NCI-H1092 treated with DMSO at 0.1 percent for 48 hours (cell line): ENCODE measurements at places on chromosomes 3 and 15.
A peak's percentile ranks its signal among the peaks of the same experiment; 100 is the strongest.

- DNase-seq, result no peak
Observed at GRCh38 chr3:139113231-139113992, 68.7 kb upstream of the PRR23C start.

DNA sequence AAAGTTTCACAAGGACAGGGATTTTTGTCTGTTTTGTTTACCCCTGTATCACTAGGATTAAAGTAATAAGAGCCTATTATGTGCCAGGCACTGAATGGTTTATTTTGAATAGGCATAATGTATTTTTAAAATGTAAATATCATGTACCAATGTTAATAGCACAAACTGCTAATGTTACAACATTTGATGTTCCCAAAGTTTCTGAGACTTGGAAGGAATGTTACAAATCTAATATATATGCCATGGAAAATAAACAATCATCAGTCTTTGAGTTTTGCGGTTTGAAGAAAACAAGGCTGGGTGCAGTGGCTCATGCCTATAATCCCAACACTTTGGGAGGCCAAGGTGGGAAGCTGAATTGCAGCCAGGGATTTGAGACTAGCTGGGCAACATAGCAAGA lies 159.4 kb downstream of the CDIN1 start:
- no peak for DNase-seq

- DNase-seq, result peak; percentile 43
Observed at GRCh38 chr3:54120657-54121413, 1.5 kb upstream of the CACNA2D3 start.

- no peak for DNase-seq
Observed at GRCh38 chr15:98286831-98287230, 326.3 kb downstream of the ARRDC4 start.

DNA sequence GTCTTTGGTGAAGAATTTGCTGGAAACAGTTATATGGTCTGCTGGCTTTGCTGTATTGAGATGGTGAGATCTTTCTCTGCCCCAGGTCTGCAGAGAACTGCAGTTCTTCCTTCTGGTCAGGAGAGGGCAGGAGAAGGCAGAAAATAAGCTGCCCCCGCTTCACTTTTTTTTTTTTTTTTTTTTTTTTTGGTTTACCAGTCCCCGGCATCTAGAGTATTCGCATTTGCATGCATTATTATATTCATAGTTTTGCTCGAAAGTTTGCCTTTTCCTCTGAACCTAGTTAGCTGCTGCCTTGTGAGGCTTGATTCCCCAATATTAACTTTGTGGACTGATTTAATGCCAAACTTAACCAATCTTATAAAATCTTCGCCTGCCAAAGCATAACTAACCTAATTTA lies 10.6 kb upstream of the PARL start:
- DNase-seq, result peak; percentile 39

DNA sequence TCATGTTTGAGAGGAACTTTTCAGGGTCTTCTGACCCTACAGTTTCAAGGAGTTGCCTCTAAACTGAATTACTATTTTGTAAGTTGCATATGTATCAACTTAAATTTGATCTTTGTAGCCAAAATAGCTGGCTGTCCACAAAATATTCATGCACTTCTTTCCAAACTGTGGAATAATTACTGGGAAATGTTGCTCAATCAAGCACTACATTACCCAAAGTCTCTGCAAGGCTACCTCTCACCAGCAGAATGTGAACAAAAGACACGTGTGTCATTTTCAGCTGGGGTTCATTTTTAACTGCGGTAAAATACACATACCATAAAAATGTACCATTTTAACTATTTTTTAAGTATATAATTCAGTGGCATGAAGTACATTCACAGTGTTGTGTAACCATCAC lies 320.4 kb downstream of the CTNNB1 start:
- no peak for DNase-seq

DNA sequence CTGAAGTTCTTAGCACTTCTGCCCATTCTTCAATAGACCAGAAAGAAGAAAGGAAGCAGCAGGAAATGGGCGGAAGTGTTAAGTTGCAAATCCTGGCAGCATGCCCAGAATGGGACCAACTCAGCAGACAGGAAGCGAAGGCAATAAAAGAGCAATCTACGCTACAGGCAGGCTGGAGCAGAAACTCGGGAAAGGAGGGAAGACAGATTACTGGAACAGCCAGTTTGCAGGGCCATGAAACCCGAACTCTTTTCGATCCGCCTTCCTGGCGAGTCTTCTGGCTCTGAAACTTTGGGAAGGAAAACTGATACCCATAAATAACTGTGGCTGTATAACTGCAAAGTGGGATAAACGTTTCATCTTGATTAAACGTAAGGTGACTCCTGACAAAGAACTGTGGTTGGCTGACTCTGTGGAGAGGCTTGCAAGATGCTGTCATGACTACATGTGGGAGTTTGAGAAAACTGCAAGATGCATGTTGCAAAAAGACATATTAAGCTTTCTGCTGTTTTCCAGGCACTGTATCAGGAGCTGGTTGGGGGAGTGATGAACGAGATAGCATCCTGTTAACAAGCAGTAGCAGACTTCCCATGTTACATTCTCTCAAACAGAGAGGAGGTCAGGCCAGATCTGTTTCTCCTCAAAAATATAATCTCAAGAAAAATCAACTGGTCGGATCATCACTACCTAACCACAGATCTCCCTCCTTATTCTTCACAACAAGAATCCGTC lies 67.8 kb downstream of the FMN1 start:
- peak; percentile 79 for DNase-seq

DNA sequence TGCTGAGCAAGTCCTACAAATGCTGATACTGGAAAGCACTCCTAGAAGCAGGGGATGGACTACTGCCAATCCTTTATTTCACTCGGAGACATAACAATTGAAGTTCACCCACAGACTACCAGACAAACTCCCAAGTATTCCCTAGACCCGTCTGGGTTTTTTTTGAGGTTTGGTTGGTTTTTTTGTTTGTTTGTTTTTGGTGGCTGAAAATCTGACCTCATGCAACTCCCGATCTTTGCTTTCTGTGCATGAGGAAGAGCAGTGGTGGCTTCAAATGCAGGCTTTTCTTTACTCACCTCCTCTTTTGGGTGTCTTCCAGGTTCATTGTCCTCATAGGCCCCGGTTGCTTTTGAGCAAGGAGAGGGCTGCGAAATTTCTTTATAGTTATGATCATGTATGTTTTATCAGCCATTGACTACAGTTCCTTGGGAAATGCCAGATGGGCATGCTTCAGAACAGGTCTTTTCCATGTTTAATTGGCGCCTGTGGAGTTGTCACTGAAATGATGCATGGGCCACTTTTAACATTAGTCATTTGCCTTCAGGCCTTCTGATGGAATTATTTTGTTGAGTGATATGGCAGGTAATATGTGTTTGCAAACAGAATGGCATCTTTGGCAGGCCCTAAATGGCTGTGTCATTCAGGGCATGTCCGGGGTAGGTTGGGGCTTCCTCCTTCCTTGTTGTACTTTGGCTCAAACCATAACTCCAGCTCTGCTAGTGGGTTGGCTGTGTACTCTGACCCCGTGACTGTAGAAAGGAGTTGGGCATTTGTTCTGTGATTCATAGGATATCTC lies 81.3 kb upstream of the ZBED2 start:
- DNase-seq, result no peak

- no peak for DNase-seq
Observed at GRCh38 chr15:87681104-87681503, 575.4 kb downstream of the NTRK3 start.

DNA sequence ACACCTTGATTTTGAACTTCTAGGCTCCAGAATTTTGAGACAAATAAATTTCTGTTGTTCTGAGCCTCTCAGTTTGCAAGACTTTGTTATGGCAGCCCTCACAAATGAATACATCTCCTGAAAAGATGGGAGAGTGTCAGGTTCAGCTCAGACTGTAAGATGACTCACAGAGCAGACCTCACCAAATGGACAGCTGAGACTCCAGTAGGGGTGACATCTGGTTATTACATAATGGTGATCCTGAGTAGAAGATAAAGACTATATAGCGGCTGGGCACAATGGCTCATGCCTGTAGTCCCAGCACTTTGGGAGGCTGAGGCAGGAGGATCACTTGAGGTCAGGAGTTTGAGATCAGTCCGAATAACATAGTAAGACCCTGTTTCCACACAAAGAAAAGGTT lies 26.2 kb upstream of the MTMR14 start:
- DNase-seq, result no peak

DNA sequence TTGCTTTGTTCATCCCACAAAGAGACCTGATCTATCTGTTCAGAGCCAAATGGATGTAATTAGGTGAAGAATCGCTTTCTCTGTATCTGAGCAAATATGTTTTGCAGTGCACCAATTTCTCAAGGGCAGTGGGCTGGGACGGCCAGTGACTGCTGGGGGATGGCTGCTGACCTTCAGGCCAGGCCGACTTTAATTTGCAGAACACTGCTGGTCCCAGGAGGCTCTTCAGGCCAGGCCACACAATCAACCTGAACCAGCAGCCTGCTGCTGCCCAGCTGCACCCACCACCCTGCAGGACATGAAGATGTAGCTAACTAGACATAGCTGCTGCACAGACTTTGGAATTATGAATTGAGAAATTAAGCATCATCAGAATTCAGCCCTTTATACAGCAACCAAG lies 194.4 kb upstream of the ONECUT1 start:
- no peak for DNase-seq

GRCh38 chr3:170732660-170733245 lies 137.2 kb downstream of the RPL22L1 start:
- DNase-seq, result no peak

DNA sequence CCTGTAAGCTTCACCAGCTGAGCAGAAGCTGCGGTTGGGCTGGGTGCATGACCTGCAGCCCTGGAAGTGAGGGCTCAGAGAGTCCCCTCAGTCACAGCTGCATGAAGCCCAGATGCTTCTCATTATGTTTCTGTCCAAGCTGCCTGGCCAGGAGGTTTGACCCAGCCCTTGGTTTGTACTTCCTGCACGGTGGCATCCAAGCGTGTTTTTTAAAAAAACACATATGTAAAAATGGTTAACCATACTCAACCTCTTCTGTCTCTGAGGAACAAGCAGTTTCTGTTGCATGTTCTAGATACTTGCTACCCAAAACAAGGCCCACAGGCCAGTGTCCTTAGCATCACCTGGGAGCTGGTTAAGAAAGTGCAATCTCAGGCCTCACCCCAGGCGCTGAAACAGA lies 76.0 kb upstream of the ATP10A start:
- DNase-seq, result no peak

GRCh38 chr3:133944641-133945380 lies 49.1 kb upstream of the RAB6B start:
- DNase-seq, result peak; percentile 62

- DNase-seq, result no peak
Observed at GRCh38 chr3:151395806-151396205, 11.3 kb upstream of the P2RY12 start.

- no peak for DNase-seq
Observed at GRCh38 chr15:75431682-75432081, 19.8 kb downstream of the SIN3A start.
